LNCaP clone FGC (cell line): ENCODE measurements at places on chromosomes 16 and 17.

- no peak for DNase-seq
These were observed 23.2 kb upstream of the DUSP14 start for GRCh38 chr17:37466471-37466870.

DNA sequence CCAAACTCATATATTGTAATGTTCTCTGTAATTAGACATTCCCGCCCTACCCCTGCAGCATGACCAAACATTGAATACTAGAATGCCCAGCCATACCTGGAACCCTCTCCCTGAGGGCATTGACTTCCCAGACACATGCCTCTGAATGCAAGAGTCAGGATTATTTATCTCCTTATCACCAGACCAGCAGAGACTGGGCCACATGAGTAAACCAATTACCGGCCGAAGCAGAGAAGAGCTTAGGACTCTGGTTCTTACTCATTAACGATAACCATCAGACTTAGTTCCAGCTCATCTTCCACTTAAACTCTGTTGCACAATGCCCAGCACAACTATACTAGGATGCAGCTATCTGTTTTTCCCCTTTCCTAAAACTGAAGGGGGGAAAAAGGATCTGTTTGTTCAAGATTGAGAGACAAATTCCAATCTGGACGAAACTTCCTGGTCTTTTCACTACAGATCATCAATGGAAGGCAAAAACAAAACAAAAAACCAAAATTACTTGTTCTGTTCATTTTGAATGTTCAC, 88.2 kb upstream of the CORO6 start:
- no peak for DNase-seq

DNA sequence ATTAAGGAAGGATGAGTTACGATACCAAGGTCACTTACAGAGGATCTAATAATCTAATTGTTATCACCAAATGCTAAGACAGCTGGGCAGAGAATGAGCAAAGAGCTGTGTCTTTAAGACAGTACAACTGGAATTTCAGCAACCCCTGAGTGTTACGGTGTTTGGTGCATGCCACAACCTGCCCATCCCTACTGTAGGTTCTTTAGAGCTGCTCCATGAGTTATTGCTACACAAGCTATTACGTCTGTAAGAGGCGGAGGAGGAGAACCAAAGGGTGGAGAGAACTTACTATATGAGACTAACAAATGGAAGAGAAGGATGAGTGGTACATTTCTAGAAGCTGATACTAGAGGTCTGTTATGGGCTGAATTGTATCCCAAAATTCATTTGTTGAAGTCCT, 14.2 kb upstream of the C17orf78 start:
- no peak for DNase-seq

DNA sequence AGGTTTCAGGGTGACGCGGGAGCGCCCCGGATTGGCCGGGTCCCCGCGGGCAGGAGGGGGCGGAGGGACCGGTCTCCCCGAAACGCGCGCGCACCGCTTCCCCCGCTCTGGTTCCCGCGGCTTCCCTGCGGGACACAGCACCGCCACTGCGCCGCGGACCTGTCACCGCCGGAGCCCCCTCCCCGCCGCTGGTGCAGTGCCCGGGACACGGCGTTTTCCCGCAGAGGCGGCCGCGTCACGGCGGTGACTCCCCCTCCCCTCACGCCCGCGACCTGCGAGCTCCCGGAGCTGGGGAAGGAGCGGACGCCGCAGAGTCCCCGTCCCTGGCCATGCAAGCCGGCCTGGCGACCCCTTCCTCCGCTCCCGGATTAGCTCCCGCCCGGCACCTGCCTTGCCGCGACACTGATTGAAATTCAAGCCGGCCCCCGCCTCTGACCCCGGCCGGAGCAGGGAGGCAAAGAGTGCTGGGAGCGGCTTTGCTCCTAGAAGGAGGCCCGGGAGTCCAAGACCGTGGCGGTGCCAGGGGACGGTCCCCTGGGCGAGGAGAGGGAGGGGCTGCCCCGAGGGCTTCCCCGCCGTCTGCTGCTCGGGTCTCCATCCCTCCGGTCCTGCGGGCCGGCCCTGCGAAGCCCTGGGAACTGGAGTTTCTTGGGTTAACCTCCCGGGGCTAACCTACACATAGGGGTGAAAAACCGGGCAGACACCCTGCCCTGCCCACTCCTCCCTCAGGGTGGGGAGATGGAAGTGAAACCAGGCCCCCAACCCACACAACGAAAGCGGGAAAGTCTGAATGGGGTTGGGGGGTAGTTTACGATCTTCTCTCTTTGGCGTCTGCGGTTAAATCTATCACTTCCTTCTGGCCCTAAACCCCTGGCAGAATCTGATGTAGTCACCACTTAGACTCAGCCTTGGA, 1.0 kb downstream of the RHBDL3 start:
- DNase-seq = no peak

GRCh38 chr16:83200005-83200779, 573.4 kb downstream of the CDH13 start:
- no peak for DNase-seq
